ENCODE measurements at places on chromosomes 5 and 9.

DNA sequence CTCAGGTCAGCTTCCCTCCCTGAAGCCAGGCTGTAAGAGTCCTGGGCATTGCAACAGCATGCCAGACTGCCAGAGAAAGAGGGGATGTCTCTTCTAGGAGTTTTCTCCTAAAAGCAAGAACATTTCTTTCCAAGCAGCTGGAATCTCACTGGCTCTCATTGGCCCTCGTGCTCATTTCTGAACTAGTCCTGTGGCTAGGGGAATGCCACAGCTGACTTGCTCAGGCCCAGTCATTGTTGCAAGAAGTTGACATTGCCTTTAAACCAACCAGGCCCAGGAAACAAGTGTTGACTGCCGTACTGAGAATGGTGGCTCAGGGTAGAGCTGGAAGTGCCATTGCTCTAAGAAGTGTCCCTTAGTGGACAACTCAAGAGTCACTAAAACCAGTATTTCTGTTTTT is 15.0 kb upstream of the CEP120 start:
- DNase-seq: no peak

DNA sequence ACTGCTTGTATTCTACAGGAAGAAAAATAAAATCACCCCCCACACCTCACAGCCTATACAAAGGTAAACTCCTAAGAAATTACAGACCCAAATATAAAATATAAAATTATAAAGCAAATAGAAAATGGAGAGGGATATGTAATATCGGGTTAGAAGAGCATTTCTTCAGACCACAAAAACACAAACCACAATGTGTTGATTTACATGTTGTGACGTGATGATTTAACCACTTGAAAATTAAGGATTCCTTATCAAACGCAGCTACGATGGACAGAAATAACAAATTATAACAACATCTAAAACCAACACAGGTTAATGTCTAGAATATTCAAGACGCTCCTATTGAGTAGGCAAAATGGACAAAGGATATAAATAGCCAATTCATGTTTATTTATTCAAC is 26.3 kb downstream of the SSBP2 start:
- DNase-seq: no peak

DNA sequence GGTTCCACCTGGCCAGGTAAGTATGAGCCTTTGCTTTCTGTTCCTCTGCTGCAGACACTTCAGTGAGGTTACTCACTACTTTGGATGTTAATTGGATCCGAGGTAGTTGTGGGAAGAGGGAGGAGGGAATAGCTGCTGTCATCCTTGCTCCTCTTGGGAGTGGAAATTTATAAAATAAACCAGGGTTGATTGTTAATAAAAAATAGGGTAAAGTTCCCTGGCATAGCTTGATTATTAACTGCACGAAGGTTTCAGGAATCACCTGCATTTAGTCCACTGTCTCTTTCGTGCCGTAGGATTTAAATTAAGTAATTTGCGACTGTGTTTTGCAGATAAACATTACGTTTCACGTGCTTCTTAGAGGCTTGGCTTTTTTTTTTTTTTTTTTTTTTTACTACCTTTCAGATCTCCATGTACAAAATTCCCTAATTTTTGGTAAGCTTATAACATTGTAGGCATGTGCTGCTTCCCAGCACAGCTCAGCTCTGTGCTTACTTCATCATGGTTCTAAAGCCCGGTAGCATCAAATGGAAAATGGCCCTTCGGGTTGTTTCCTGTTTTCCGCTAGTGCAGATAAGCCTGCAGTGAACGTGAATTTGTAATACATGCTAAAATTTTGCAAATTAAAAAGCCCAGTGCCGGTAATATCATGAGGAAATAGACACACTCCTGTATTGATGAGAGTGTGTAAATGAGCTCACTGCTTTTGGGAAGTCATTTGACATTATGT is 26.9 kb upstream of the LTC4S start:
- DNase-seq: peak; percentile 66

DNA sequence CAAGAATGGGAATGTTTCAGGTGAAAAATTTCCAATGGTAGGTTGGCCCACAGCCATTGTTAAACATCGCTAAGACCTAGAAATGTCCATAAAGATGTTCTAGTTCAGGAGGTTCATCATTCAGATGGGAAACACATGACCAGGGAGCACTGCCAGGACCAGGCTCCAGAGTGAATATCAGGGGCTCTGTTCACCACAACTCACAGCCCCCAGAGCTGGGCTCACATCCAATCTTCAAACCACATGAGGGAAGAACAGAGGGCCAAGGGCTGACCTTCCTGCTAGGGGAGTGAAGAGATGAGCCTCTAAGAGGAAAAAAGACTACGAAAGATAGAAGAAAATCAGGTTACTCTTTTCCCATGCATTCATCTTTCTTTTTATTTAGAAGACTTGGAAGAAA is 205.8 kb downstream of the SEMA5A start:
- no peak for DNase-seq

GRCh38 chr5:149680810-149681221 is 49.3 kb upstream of the PPARGC1B start:
- no peak for DNase-seq

DNA sequence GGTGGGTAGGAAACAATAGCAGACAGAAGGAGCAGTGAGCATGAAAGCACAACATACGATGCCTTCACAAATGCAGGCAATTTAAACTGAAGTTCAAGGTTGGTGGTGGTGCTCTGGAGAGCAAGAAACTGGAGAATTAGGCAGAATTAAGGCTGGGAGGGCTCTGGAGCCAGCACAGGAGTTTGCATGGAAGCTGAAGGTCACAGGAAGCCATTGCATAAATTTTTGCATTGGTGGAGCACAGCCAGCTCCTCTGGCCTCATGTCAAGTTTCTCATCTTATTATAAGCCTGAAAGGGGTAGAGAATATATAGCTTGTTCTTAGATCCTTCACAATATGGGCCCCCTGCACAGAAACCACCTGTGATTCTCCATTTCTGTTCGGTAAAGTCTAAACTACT is 207.4 kb downstream of the PAPPA start:
- no peak for DNase-seq

DNA sequence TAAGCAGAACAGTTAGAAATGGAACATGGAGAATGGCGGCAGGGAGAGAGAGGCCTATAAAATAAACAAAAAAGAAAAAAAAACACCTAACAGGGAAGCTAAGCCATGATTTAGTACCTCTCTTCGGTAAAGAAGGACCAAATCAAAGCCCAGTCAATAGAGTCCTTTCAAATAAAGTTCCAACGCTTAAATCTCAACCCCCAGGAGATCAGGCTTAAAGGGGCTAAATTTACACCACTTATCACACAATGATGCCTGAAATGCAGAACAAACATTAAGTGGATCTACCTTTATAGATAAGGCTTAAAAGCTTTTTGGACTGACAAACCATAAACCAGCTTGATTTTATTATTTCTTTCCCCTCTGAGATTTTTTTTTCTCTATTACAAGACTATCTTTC is 66.3 kb downstream of the PRELID2 start:
- no peak for DNase-seq

DNA sequence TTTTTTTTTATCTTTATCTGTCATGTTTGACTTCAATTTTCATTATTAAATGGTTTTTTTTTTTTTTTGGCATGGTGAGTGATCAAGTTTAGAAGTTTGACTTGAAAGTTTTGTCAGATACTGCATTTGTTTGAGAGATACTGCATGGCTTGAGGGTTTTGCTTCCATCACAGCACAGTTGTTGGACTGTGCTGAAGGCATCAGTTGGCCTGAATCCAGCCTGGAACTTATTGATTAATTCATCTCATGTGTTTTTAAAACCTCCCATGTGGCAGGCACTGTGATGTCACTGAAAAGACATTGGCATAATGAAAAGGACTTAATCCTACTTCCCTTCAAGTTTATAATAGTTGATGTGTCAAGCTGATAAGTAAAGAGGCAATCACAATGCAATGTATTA is 128.4 kb downstream of the FGF10 start:
- no peak for DNase-seq

GRCh38 chr5:20245432-20245974 is 257.5 kb upstream of the CDH18 start:
- no peak for DNase-seq

- no peak for DNase-seq
Measured at GRCh38 chr9:89418882-89419640, 78.9 kb downstream of the SEMA4D start.

GRCh38 chr9:96417051-96417586 is 1.1 kb downstream of the ZNF367 start:
- peak; percentile 36 for DNase-seq

DNA sequence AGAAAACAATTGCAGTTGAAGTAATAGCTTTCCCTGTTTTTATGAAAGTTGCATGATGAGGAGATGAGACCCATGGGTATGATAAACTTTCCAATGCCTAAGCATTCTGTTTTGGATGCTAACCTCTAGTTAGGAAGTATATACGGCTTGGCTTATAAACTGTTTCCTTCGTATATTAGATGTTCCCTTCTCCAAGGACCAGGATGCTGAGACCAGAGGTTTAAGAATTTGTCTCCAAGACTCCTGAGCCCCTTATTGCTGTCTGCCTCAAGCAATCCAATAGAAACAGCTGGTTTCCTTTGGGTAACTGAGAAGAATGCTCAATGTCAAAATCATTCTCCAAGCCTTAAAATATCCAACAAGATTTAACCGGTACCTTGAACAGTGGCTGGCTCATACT is 12.2 kb upstream of the TNC start:
- DNase-seq: no peak

DNA sequence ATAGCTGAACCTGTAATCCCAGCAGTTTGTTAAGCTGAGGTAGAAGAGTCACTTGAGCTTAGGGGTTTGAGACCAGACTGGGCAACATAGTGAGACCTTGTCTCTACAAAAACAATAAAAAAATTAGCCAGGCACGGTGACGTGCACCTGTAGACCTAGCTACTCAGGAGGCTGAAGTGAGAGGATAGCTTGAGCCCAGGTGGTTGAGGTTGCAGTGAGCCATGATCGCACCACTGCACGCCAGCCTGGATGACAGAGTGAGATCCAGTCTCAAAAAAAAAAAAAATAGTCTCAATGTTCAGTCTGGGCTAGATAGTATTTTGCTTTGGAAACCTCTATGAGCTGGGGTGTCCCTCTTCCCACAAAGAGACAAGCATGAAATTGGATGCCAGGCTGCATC is 51.9 kb upstream of the IQGAP2 start:
- no peak for DNase-seq

DNA sequence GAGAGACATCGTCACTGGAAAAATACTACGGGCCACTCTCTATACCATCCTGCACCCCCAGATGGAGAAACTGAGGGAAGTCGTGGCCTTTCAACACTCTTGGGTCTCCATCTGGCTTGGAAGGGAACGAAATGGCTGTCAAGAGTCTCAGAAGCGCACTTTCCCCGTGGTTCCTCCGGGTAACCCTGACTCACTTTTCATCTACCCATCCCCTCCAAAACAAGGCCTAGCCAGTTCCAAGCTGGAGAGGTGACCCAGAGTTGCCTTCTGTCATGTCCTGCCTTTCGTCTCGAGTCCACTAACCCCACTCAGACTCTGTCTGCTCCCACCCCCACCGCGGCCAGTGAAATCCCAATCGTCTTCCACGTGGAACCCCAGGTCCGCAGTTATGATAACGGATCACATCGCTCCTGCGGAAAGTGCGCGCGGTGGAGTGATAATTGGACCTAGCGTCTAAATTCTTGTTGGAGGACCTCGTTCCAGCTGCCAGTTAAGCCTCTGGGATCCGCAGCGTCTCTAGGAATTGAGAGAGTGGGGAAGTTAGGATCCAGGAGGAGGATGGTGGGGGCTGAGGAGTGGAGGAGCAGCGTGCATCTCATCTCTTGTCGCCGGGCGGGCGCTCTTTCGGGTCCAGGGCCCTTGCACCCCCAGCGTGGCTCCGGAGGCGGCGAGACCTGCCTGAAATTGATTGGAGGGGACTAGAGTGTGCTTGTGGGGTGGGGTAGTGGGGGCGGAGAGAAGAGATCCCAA is 4.6 kb downstream of the CDKN2A start:
- DNase-seq: no peak

- no peak for DNase-seq
Measured at GRCh38 chr5:173808079-173808808, 79.9 kb upstream of the CPEB4 start.

- DNase-seq: no peak
Measured at GRCh38 chr9:96719521-96719920, 58.4 kb downstream of the ZNF510 start.

DNA sequence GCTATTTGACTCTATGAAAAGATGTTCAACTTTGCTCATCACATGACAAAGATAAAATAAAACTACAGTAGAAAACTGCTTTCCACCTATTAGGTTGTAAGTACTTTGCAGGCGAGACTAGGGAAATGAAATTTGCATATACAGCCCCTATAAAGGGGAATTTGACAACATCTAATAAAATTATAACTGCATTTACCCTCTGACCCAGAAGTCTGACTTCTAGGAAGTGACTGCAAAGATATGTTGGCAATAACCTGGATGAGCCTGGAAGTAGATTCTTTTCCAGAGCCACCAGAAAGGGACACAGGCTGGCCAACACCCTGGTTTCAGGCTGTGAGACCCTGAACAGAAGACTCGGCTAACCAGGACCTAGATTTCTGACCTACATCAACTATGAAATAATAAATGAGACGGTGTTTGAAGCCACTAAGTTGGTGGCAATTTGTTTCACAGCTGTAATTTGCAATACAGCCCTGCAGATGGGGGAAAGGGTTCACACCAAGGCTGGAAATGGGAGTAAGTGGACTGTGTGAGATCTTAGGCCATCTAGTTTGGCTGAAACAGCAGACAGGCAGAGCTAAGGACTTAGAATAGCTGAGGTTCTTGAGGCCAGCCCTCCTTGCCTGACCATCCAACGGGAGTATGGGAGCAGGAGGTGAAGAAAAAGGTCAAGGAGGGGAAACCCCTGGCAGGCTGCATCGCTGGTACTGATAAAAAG is 106.6 kb downstream of the SIL1 start:
- no peak for DNase-seq

DNA sequence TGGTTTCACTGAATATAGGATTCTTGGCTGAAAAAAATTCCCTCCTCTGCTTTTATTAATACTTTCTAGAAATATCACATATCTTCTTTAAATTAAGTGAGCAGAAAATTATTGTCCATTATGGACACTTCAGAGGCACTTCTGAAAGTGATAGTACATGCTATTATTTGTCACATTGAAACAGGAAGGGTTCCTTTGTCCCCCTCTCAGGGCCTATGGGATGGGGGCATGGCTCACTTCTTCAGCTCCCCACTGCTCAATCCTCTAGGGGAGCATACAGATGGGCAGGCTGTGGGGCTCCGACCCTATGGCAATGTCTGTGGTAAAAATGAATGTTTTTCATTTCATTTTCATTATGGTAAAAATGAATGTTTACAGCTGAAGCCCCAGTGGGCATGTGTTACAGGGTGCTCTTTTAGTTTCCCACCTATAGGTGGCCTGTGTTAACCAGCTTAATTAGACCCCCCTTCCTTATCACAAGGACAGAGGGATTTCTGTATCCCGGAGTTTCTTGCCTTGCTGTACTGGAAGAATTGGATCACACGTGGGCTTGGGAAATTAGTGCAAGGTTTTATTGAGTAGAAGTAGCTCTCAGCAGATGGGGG is 1225.2 kb downstream of the PTPRD start:
- no peak for DNase-seq

DNA sequence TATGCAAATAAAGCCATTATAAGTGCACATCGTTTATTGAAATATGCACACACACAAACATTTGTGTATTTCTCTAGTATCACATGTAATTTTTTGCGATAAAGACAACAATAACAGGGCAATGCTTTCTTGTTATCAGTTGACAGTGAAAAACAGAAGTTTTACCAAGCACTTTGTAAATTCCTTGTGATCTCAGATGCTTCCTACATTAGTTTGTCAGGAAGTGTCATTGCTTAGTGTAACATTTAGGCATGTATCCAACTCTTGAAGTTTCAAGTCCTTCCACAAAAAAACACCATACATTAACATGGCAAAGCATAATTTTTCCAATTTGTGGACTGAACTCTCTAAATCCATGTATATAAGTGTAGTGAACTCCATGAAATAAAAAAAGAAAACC is 46.4 kb downstream of the MOCS2 start:
- no peak for DNase-seq

Measured in renal cortical epithelial cell (primary cell).